ENCODE measurements at places on chromosomes 5 and 9. TPM values are rescaled to one million over a fixed set of nuclear protein-coding genes. Genes with fewer than 3 reads are reported as not detected.

DNA sequence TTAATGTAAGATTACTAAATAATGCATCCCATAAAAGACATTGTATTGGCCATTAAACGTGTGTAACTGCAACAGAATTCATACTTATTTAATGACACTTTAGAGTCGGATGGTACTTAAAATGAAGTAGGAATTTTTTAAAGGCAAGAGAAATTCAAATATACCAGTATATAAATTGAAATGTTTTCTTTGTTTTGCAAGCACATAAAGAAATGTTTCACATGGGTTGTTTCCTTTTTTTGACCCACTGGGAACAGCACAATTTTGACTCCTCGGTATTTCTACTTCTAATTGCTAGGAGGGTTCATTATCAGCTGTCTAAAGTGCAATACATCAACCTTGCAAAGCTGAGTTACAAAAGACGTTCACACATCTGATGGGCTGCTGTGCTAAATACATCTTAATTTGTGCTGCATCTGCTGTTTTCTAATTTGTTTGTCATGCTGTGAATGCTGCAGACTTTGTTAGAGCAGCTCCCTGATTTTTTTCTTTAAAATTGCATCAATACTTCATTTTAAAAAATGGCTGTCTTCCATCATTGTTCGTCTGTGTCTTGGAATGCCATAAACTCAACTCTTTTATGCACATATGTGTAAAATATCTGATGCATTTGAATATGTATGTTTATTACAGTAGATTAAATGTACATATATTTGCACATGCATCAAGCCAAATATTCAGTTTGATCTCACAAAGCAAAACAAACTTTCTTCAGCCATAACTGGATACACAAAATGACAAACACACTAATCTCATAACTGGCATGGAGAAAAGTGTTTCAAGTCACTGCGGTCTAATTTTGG lies 454.0 kb upstream of the GRAMD2B start:
- DNase-seq, result no peak

DNA sequence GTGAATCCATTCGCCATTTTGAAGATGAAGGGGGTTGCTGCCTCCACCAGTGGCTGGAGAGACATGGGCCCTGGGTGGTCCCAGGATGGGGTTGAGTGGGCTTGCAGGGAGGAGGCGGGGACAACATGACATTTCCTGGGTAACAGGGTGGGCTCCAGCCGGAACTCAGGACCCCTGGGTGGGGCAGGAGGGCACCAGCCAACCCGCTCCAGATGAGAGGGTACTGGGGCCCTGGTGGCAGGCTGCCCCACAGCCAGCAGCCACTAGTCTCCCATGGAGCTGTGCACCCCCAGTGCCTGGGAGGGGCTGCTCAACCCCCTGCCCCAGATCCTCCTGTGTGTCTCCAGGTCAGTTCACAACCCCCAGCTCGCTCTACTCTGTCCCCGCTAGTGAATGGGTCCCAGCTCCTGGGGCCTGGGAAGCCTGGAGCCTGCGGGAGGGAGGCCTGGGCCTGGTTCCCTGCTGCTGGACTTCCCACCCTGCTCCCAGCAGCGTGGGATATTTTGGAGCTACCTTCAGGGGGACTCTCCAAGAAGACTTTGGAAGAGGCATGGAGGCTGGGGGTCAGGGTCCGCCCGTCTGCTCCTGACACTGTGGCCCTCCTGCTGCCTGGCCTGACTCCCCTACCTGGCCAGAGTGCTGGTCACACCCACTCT lies 55.9 kb downstream of the AHRR start:
- peak; percentile 58 for DNase-seq

- no peak for DNase-seq
Measured at GRCh38 chr5:158660726-158661125, 439.0 kb downstream of the EBF1 start.

DNA sequence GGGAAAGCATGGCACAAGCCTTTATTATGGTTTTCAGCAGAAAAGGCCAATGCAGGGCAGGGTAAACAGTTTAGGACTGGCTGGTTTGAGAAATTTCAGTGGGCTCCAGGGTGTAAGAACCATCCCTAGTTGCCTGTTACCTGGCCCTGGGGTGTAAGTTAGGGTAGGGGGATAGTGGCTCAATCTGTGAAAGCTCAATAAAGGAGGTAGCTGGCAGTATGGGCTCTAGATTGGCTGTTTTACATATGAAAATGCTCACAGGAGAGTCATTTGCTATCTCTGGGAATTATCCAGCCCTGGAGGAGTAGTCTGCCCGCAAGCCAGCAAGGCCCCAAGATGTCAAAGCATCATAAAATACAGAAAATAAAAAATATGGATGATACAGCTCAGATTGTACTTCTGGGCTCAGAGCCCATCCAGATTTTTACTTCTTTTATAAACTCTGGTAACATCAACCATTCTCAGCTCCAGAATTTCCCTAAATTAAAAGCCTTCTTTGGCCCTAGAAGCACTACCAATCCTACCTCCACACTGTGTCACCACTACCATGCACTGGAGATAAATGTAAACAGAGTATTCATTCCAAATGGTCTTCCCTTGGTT lies 31.1 kb downstream of the SSBP2 start:
- DNase-seq, result no peak

CCDC152 gene
- total RNA-seq, result not detected

DNA sequence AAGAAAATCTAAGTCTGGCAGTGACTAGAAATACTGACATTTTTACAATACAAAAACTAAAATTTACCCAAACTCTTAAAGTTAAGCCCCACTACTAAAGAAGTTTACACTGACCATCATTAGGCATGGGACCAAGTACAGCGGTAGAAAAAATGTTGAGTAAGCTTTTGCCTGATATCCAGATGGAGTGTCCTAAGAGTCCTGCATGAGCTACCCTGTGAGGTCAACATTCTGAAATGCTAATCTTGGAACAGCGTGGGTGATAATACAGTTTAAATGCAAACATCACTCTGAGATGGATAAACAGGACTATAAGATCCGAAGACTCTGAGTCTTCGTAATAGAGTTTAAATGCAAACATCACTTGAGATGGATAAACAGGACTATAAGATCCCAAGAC lies 189.7 kb downstream of the DCP2 start:
- no peak for DNase-seq

EQTN gene
- total RNA-seq, result not detected

DNA sequence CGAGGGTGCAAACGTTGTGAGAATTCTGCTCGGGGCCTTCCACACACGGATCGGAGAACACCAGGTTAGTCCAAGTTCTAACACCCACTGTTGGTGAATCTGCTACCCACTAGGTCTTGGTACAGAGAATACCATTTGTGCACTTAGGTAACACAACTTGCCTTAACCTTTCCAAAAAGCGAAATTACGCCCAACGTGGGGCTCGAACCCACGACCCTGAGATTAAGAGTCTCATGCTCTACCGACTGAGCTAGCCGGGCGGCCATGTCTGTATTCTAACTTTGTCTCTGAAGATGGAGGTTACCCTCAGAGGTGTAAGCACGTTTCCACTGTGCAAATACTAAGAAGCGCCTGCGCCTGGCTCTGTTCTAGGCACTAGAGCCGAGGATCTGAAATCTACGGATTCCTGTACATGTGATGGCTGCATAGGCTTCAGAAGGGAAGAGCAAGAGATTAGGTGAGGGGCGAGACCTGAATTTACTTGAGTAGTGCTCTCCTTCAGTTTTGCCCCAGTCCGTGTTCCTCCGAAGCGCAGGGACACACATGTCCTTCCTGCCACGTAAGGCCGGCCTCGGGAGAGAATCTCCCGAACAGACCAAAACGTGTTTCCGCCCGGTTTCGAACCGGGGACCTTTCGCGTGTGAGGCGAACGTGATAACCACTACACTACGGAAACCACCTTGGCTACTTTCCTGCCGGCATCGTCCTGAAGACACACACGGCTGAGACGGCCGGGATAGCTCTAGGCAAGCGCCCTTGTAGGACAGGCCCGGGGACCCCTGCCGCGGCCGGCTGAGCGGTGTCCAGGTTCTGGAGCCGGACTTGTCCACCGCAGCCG lies 1.1 kb upstream of the TRIM41 start:
- DNase-seq, result no peak

HTR1A gene
- total RNA-seq, result not detected

GRCh38 chr9:130680836-130681768 lies 12.5 kb upstream of the EXOSC2 start:
- no peak for DNase-seq

NUDT12 gene
- total RNA-seq, result 5.9 TPM

DNA sequence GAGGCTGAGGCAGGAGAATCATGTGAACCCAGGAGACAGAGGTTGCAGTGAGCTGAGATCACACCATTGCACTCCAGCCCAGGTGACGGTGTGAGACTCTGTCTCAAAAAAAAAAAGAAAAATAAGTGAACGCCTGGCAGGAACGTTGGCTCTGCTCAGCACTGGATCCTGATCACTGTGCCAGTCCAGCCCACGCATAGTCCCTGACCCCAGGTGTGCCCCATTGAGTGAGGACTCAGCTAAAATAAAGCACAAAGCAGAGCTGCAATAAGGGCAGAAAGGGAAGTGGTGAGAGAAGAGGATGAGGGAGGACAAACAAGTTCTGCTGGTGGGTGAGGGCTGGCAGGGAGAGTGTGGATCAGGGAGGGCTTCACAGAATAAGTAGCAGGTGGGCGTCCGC lies 4.3 kb downstream of the GRHPR start:
- DNase-seq, result no peak

DNA sequence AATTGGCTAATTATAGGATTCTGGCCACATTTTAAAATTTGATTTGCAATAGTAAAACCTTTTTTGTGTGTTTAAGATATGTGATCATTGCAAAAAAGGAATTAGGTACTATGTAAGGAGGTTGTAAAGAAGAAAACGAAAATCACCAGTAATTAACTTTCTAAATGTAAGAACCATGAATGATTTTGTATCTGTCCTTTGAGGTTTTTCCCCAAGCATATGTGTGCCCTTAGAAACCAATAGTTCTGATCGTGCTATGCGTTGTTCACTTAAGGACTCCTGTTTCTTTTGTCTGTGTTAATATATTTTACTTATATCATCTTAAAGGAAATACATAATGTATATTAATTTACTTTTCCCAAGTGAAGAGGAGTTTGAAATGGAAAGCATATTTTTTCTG lies 410.2 kb downstream of the PSAT1 start:
- no peak for DNase-seq

GRCh38 chr5:109192555-109193281 lies 217.1 kb downstream of the PJA2 start:
- no peak for DNase-seq

DNA sequence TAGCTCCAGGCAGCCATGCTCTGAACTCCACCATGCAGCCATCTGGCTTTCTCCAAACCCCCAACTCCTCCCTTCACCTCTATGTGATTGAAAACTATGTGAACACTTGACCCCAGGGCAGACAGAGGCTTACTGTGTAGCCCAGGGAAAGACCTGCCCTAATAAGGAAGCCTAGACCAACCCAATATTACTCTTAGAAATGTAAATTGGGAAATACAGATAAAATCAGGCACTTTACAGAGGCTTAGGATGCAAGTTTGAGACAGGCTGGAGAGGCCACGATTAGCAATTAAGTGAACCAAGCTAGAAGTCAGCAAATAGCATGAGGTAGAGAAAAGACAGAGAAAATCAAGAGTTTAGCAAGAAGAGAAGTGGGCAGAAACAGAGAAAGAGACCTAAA lies 141.7 kb upstream of the ABCA1 start:
- no peak for DNase-seq

CSF2 gene
- not detected for total RNA-seq

- DNase-seq, result no peak
Measured at GRCh38 chr5:178078197-178079010, 34.9 kb upstream of the N4BP3 start.

DNA sequence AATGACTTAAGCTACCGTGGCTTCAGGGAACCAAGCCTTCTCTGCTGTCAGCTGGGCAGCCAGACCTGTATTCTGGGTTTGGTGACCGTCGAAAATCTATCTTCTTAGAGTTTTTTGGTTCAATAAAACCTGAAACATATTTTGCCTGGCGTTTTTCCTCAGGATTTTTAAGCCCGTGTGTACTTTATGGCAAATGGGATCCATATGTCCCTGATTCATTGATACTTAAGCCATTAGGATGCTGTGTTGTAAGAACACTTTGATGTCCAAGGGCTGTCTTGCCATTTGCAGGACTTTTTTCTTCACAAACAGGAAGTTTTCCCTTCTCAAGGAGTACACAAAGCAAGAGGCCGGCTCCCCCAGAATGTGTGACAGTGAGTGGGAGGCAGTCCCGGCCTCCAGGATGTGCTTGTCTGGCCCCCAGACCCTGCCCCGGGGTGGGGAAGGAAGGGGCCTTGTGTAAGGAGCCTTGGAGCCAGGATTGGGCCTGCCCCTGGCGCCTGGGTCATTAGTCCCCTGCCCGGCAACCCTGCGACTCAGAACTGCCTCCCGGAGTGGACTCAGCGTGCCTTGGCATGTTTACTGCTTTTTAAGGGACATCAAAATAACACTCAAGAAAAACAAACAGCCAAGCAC lies 83.4 kb upstream of the SMIM23 start:
- DNase-seq, result no peak

EEIG1 gene
- 30.9 TPM for total RNA-seq

GRCh38 chr5:72860499-72860898 lies 44.0 kb downstream of the TNPO1 start:
- no peak for DNase-seq

SLC6A7 gene
- total RNA-seq, result 0.25 TPM

DNA sequence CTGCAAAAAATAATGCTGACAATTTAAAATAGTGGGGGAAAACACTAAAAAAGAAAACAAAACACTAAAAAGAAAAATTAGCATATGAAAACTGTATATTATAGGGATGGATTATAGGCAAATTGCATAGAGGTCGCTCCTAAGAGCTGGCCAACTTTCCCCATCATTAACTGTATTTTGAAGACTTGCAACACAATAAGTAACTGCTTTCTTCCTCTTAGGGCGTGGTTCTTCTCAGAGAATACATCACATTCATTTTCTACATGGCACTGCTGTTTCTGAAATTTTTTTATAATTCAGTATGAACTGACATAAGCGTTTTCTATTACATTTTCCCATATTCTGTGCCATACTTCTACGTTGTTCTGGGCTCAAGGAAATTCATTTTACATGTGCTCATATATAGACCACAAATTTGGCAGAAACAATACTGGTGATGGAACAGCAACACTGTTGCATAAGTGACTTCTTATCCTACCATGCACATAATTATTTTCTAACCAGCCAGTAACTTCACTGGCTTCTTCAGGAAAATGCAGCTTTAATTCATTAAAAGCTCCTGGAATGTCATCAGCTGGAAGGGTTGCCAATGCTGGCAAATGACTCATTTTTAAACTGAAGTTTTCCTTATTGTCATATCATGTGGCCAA lies 171.2 kb upstream of the DMAC1 start:
- no peak for DNase-seq

CRHBP gene
- 5.9 TPM for total RNA-seq

DNA sequence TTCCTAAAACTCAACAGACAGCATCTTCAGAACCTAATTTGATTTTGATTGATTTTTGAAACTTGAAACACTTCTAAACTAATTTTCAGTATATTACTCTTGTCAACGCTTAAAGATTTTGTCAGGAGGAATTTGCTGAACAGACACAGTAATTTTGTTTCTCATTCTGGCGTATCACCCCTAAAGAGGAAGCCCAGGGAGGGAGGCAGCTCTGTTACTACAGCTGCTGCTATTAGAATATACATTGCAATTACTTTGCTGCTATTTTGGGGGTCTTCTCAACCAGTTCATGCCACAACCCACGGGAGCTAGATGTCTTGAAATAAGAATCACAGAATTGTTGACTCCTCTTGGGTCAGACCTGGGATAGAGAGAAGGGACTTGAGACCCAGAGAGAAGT lies 122.6 kb downstream of the TLR4 start:
- no peak for DNase-seq
